Renal cortical epithelial cell (primary cell): ENCODE measurements at places on chromosomes 12 and 14. TPM values are rescaled to one million over a fixed set of nuclear protein-coding genes. Genes with fewer than 3 reads are reported as not detected.

SLC35E3 gene
- 4.5 and 7.0 TPM in 2 replicates for total RNA-seq

CCDC38 gene
- total RNA-seq = 0.10 TPM in 1 of 2 replicates, not detected in the other

TGM1 gene
- 0.45 and 1.6 TPM in 2 replicates for total RNA-seq

TEX52 gene
- not detected in 2 replicates for total RNA-seq

LRP6 gene
- total RNA-seq = 25.9 and 79.1 TPM in 2 replicates

RPL10L gene
- total RNA-seq = not detected in 2 replicates

TMEM132C gene
- not detected in 2 replicates for total RNA-seq

SLC38A4 gene
- under 0.01 TPM in 1 of 2 replicates, not detected in the other for total RNA-seq

TAS2R9 gene
- total RNA-seq = 0.35 TPM in 1 of 2 replicates, not detected in the other

SIX6 gene
- not detected in 2 replicates for total RNA-seq

ATL1 gene
- 3.7 and 10.8 TPM in 2 replicates for total RNA-seq

AMDHD1 gene
- total RNA-seq = 0.17 and 0.45 TPM in 2 replicates

NAV3 gene
- total RNA-seq = 9.1 and 9.2 TPM in 2 replicates

DNAH10 gene
- total RNA-seq = 0.10 and 0.35 TPM in 2 replicates

SLC17A8 gene
- total RNA-seq = under 0.01 and 0.30 TPM in 2 replicates

CPNE6 gene
- total RNA-seq = not detected in 2 replicates

PRB3 gene
- total RNA-seq = not detected in 2 replicates

CLEC14A gene
- under 0.01 and 0.20 TPM in 2 replicates for total RNA-seq

TAMALIN gene
- 2.2 and 3.0 TPM in 2 replicates for total RNA-seq

HRK gene
- 0.05 TPM in 1 of 2 replicates, not detected in the other for total RNA-seq

OVCH1 gene
- total RNA-seq = not detected in 2 replicates

LRRC23 gene
- total RNA-seq = 16.1 and 16.4 TPM in 2 replicates

FGD4 gene
- total RNA-seq = 30.6 and 65.2 TPM in 2 replicates

ASPG gene
- total RNA-seq = 0.89 TPM in 1 of 2 replicates, not detected in the other

TCTN2 gene
- total RNA-seq = 9.0 and 22.7 TPM in 2 replicates

WASHC3 gene
- total RNA-seq = 53.6 and 96.6 TPM in 2 replicates

ENDOU gene
- 0.10 TPM in 1 of 2 replicates, not detected in the other for total RNA-seq

OAS1 gene
- 3.7 and 24.8 TPM in 2 replicates for total RNA-seq

LMNTD1 gene
- not detected in 2 replicates for total RNA-seq

ERBB3 gene
- 5.1 and 19.4 TPM in 2 replicates for total RNA-seq

C14orf180 gene
- not detected in 2 replicates for total RNA-seq

RERG gene
- 4.1 TPM in 1 of 2 replicates, not detected in the other for total RNA-seq

SDS gene
- 0.25 TPM in 1 of 2 replicates, not detected in the other for total RNA-seq
